ENCODE measurements at places on chromosomes 7 and 10. TPM values are rescaled to one million over a fixed set of nuclear protein-coding genes. Genes with fewer than 3 reads are reported as not detected.
A peak's percentile ranks its signal among the peaks of the same experiment; 100 is the strongest.

- H3K36me3 ChIP-seq: no peaks in the 10 kb centered on the region
- peak overlapping the region; percentile 77 for H3K27ac ChIP-seq
- peaks cover 97% of the 10 kb centered on the region for H3K4me1 ChIP-seq
- H3K4me3 ChIP-seq: no peak overlapping the region
- H3K27me3 ChIP-seq: no peaks in the 10 kb centered on the region
- no peak for DNase-seq
These were observed 11.0 kb downstream of the SVIL start for GRCh38 chr10:29623797-29624196.

GRCh38 chr10:48468130-48468790, 136.6 kb downstream of the ARHGAP22 start:
- peaks cover 11% of the 10 kb centered on the region for H3K4me1 ChIP-seq

DNA sequence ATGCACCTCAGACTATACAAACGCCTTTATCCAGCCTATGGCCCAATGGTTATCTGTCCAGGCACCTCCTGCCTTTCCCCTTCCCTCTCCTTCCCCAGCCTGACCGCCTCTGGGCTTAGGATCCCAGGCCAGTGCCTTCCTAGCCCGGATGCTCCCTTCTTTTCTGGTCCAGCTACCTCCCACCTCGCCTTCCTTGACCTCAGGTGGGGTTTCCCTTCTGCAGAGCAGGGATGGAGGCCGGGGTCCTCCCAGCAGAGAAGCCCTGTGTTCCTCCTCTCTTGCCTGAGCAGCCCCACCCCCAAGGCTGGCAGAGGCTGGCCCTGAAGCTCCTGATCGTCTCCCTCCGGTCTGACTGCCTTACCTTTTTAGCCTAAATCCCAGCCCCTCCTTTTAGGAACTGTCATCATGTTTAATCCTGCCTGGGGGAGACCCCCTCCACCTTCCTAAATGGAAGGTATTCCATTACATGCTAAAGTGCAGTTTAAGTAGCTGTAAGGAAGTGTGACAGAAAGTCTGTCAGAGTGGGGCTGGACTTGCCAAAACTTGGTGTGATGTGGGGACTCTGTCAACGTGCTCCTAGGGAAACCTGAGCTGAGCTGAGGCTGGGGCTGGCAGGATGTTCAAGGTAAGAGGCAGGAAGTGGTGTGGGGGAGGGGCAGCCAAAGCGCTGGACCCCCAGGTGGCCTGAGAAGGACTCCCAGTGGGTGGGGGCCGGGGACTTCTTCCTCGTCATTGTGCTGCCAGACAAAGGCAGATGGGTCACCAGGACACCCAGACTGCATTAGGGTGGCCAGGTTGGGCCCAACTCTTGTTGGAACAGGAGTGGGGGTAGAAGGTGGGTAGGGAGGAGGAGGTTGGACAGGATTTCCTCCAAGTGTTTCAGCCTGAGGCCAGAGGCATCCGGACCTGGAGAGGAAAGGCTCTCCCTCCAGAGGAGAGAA, 39.5 kb downstream of the LBX1 start:
- H3K27me3 ChIP-seq: no peaks in the 10 kb centered on the region
- H3K36me3 ChIP-seq: no peaks in the 10 kb centered on the region
- H3K4me3 ChIP-seq: no peak overlapping the region
- H3K27ac ChIP-seq: no peak overlapping the region
- no peak for DNase-seq

GRCh38 chr7:36667007-36667745, 57.1 kb downstream of the AOAH start:
- no peak overlapping the region for H3K4me3 ChIP-seq
- H3K4me1 ChIP-seq: no peaks in the 10 kb centered on the region
- DNase-seq: peak; percentile 39
- no peaks in the 10 kb centered on the region for H3K27me3 ChIP-seq

GRCh38 chr7:87206361-87206760, 13.2 kb downstream of the TMEM243 start:
- no peak overlapping the region for H3K4me3 ChIP-seq
- H3K27ac ChIP-seq: no peak overlapping the region
- peaks cover 13% of the 10 kb centered on the region for H3K4me1 ChIP-seq
- H3K27me3 ChIP-seq: no peaks in the 10 kb centered on the region

EEPD1 gene
- total RNA-seq: 27.9 TPM

- peaks cover 16% of the 10 kb centered on the region for H3K36me3 ChIP-seq
- H3K27ac ChIP-seq: no peak overlapping the region
- no peaks in the 10 kb centered on the region for H3K27me3 ChIP-seq
- no peaks in the 10 kb centered on the region for H3K4me1 ChIP-seq
These were observed 44.1 kb upstream of the PTPRN2 start for GRCh38 chr7:158631574-158632195.

DNA sequence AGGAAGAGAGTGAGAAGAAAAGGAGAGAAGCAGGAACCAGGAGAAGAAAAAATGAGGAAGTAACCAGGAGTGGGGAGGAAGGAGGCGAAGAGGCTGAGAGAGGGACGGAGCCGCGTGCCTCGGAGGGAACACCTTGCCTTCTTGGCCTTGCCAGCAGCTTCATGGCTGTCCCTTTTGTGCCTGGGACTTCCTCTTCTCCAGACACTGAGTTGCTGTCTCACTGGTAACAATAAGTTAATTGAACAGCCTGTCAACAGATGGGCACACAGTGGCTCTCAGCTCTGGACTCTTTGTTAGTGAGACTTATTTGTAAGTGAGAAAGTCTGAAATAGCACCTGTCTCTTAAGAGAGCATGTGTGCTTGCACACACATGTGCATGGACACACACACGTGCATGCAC, 83.2 kb downstream of the GATA3 start:
- no peak overlapping the region for H3K27ac ChIP-seq
- no peaks in the 10 kb centered on the region for H3K27me3 ChIP-seq
- H3K36me3 ChIP-seq: no peaks in the 10 kb centered on the region
- no peak for DNase-seq
- H3K4me3 ChIP-seq: no peak overlapping the region

- H3K4me3 ChIP-seq: no peak overlapping the region
- H3K27me3 ChIP-seq: no peaks in the 10 kb centered on the region
- no peak overlapping the region for H3K27ac ChIP-seq
- DNase-seq: no peak
- no peaks in the 10 kb centered on the region for H3K36me3 ChIP-seq
These were observed 406.1 kb upstream of the AUTS2 start for GRCh38 chr7:69192134-69192533.

C10orf71 gene
- total RNA-seq: 0.06 TPM

Measured in esophagus muscularis mucosa (tissue), 4 donors.